Activated CD4-positive, alpha-beta T cell treated with anti-CD3 and anti-CD28 coated beads for 1 hour (primary cell): ENCODE measurements at places on chromosomes 16 and 17.

DNA sequence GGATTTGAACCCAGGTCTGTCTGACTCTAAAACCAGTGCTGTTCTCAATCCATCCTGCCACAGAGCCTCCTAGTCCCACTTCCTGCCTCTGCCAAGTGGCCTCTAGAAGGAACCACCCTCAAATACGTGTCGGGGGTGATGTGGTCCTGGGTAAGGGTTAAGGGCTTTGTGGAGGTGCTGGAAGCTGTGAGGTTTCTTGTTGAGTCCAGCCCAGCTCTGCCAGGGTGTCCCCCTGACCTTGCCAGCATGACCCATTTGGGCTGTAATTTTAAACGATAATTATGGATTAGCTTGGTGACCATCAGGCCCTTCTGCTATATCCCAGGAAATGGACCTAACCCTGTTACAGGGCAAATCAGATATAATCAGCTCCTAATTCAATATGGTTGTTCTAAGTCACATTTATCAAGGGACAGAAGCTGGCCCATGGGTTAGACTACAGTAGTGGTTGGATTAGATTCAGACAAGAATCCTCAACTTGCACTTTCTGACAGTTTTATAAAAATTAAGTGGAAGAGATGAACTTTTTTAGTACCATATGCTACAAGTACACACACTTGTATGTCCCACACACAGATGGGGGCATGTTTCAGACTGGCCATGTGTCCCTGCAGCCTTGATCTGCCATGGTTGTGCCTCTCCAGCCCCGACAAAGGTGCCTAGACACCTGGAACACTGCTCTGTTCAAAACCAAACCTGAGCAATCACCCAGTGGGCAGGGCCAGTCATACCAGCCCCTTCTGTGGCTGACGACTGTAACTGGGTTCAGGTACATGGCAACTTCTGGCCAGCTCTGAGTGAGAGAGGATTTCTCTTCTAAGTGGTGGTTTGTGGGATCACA, 48.0 kb downstream of the SMPD3 start:
- no peak for DNase-seq

DNA sequence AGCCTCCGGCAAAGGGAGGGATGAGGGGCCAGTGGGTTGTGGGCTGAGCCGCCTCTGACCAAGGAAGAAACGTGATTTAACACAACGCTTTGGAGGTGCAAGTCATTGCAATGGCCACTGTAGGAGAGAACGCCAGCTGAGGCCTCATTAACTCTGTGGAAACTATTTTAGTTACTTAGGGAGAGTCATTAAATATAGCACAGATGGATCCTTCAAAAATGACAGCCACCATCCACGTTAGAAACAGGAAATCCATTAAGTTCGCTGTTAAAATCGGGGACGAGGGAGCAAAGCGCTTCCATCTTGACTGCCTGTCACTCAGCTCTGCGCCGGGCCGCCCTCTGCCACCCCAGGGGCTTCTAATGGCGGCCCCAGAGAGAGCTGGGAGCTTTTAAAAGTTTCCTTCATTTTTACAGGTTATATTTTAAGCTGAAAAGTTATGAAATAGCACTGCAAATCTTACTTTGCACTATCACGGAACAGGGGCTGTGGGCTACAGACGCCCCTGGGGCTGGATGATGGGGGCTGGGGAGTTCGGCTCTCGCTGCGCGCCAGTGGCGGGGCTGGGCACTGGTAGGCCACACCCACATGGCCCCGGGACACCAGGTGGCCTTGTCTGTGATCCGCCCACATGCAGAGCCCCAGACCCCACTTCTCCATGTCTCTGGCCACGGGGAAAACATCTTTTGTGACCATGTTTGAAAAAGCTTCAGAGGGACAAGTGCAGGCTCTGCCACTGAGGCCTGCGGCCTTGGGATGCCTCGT, 54.6 kb downstream of the LMF1 start:
- DNase-seq: no peak

DNA sequence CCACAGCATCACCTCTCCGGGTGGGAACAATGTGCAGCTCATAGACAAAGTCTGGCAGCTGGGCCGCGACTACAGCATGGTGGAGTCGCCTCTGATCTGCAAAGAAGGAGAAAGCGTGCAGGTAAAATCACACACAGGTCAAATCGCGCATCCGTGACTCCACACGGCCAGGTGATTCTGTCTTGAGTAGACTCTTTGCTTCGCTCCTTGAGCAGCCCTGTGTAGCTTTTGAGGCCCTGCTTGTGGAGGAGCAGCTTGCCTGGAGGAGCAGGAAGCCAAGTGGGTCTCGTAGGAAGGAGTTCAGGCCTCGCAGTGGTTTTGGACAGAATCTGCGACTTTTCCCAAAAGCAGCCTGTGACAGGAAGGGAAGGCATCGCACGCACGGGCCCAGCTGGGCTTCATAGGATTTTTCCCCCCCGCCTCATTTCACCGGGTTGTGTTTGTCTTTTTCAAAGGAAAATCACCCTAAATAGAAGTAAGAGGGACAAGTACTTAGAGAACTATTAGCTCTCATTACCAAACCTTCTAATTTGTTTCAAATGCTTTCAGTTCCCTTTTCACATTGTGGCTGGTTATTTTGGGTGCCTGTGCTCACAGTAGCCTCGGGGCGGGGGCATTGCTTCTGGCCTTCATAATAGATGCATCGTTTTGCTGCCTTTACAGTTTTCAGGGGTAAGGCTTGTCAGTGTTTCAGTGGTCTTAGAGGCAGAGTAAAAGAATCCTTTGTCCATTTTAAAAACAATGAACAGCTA, 71.5 kb downstream of the SEC14L1 start:
- no peak for DNase-seq

GRCh38 chr16:80680839-80681238, 123.6 kb downstream of the CDYL2 start:
- no peak for DNase-seq

- DNase-seq: no peak
Observed at GRCh38 chr16:28923231-28923587, 1.8 kb downstream of the RABEP2 start.

DNA sequence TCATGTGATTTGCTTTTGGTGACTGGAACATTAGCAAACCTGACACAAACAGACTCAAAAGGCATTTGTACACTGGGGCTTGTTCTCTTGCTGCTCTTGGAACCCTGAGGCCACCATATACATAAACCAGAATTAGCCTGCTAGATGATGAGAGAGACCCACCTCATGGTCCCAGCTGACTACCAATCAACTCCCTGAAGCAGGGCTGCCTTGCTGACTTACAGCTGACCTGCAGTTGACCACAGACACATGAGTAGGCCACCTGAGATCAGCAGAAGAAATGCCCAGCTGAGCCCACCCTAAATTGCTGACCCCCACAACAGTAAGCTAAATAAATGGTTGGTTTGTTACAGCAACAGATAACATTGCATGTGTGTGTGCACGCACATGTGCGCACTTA, 28.7 kb downstream of the BRIP1 start:
- no peak for DNase-seq

- DNase-seq: no peak
Observed at GRCh38 chr17:32927201-32927723, 691 bp upstream of the TMEM98 start.

DNA sequence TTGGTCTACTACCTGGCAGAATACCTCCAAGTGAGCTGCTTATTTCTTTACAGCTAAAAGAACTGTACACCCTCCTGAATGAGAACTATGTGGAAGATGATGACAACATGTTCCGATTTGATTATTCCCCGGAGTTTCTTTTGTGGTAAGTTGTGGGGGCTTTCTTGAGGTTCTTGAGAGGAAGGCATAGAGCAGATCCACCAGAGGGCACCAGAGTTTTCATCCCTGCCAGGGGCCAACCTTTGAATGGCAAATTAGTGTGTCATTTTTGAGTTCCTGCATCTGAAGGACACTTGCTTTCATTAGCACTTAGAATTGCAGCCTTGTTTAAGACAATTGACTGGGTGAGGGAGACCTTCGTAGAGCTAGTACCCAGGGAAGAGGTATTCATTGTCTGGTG, 35.0 kb downstream of the NMT1 start:
- DNase-seq: no peak

DNA sequence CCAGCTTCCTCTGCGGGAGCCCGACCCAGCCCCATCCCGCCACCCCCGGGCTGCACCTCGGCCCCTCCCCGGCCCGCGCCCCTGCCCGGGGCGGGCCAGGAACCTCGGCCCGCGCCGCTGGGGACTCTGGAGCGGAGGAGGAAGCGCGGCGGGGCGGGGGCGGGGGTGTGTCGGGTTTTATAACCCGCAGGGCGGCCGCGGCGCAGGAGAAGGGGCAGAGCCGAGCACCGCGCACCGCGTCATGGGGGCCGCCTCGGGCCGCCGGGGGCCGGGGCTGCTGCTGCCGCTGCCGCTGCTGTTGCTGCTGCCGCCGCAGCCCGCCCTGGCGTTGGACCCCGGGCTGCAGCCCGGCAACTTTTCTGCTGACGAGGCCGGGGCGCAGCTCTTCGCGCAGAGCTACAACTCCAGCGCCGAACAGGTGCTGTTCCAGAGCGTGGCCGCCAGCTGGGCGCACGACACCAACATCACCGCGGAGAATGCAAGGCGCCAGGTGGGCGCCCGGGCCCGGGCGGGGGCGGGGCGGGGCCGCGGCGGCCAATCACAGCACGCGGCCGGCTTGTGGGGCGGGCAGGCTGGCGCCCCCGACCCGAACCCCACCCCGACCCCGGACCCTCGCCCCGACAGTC, at the start of gene ACE:
ACE (plus strand) TSS at position 208 of the 626 bp plus-strand sequence; CDS start at position 242, 34 bp downstream.
- no peak for DNase-seq

- DNase-seq: no peak
Observed at GRCh38 chr17:18971801-18972200, 19.8 kb downstream of the SLC5A10 start.

DNA sequence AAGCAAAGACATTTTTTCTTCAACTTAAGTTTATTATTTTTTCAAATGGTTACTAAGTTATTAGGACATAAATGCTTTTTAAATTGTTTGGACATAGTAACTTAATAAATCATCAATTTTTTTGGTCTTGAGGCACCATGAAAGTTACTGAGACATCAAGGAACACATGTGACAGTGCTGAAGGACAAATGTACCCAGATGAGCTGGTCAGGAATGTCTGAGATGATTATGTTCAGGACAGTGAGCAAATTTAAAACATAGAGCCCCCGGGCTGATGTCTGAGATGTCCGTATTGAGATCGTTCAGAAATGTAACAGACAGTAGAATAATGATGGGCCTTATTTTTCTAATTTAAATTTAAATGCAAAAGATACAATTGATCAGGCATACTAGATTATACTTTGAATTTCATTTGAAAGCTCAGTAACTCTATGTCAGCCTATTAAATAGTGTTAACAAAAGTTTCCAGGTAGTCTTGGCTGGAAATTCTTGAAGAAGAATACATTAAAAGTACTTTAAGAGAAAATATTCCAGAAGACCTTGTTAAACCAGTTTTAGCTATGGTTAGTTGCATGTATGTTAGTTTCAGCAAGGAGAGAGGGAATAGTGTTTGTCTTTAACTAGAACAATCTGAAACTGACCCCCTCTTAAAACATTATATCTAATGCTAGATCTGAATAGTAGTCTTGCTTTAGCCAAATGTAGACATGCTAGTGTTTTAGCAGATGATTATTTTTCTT, 36.4 kb downstream of the SEC14L1 start:
- DNase-seq: no peak

- DNase-seq: no peak
Observed at GRCh38 chr16:24188751-24189318, 67.3 kb upstream of the CACNG3 start.

DNA sequence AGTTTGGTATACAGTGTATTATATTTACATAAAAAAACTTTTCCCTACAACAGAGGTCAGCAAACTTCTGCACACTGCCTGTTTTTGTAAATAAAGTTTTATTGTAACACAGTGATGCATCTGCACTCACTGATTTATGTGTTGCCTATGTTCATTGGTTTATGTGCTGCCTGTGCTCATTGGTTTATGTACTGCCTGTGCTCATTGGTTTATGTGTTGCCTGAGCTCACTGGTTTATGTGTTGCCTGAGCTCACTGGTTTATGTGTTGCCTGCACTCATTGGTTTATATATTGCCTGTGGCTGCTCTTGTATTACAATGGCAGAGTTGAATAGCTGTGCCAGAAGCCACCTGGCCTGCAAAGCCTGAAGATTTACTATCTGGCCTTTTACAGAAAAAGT, 81.6 kb downstream of the MYH11 start:
- no peak for DNase-seq

- DNase-seq: no peak
Observed at GRCh38 chr17:80846932-80847331, 144.7 kb upstream of the CHMP6 start.

- no peak for DNase-seq
Observed at GRCh38 chr16:64749346-64749745, 372.5 kb downstream of the CDH11 start.

DNA sequence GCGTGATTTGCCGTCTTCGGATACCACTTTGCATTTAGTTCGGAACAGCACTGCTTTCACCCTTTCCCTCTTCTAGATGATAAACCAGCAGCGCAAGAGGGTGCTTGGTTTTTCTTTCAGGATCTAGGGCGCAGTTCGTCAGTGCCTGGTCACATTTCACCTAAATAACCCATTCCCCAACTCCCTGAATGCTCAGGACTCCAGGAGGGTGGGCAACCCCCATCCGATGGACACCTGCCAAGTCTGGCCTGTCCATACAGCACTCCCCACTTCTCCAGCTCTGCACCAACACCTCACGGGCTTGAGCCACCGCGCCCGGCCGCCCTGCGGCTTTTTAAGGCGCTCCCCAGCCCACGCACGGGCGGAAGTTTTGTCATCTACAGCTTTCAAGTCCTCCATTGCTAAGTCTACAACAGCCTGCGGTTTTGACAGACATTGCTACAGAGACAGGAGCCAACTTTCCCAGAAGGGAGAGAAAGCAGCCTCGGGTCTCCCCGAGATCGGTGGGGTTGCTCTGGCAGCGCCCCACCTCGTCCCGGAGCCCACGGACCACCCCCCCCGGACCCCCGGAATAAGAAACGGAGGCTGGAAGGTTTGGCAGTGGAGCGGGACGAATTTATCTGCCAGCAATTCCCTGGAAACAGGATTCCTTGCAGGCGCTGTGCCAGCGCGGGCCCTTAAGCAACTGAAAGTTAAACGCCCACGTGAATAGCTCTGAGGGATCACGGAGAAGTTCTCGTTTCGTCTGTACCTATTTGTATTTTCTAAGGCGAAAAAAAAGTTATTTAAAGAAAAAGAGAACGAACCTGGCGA, 38.6 kb upstream of the SLFN13 start:
- peak; percentile 60 for DNase-seq

- no peak for DNase-seq
Observed at GRCh38 chr17:79183043-79183292, 108.3 kb downstream of the ENGASE start.

- no peak for DNase-seq
Observed at GRCh38 chr16:58034774-58035173, 9.2 kb downstream of the MMP15 start.

DNA sequence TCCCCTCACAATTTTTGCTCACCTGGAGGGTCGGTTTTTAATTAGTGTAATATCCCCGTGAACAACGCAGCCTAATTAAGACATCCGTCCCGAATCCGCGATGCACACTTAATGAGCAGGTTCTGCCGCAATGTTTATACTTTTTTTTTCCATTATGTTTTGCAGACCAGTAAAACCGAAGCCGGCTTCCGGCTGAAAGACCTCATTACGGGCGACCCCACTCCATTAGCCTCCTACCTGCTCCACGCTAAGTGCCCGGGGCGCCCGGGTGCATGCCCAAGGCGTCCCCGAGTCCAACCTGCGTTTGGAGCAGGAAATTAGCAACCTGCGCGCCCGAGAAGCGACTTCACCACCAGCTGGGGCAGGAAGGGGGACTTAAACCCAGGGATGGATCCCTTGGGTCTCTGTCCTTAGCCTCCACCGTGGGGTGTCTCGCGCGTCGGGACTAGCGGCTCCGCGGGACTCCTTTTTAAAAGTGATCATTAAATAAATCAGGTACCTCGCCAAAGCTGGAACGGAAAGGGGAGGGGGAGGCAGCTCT, 1.7 kb downstream of the RBFOX3 start:
- DNase-seq: no peak
